ENCODE measurements at places on chromosomes 2 and 18. TPM values are rescaled to one million over a fixed set of nuclear protein-coding genes. Genes with fewer than 3 reads are reported as not detected.

GRCh38 chr2:63820969-63821368 is 20.7 kb upstream of the UGP2 start:
- H3K27me3 ChIP-seq = peaks cover 8% of the 10 kb centered on the region
- H3K4me3 ChIP-seq = no peak overlapping the region
- H3K27ac ChIP-seq = no peak overlapping the region
- H3K36me3 ChIP-seq = no peaks in the 10 kb centered on the region
- no peak for DNase-seq

GRCh38 chr2:31778153-31778552 is 197.4 kb upstream of the SRD5A2 start:
- peaks cover 24% of the 10 kb centered on the region for H3K27me3 ChIP-seq
- H3K4me1 ChIP-seq = no peaks in the 10 kb centered on the region
- no peak for DNase-seq
- H3K4me3 ChIP-seq = no peak overlapping the region
- no peaks in the 10 kb centered on the region for H3K36me3 ChIP-seq

GRCh38 chr2:63596401-63596883 is 7.7 kb downstream of the MDH1 start:
- no peak overlapping the region for H3K27ac ChIP-seq
- no peaks in the 10 kb centered on the region for H3K27me3 ChIP-seq
- H3K4me1 ChIP-seq = peaks cover 8% of the 10 kb centered on the region

- H3K4me3 ChIP-seq = no peak overlapping the region
- no peaks in the 10 kb centered on the region for H3K27me3 ChIP-seq
- peaks cover 4% of the 10 kb centered on the region for H3K4me1 ChIP-seq
- no peak overlapping the region for H3K27ac ChIP-seq
These were observed 27.1 kb upstream of the FZD5 start for GRCh38 chr2:207796585-207797350.

DNA sequence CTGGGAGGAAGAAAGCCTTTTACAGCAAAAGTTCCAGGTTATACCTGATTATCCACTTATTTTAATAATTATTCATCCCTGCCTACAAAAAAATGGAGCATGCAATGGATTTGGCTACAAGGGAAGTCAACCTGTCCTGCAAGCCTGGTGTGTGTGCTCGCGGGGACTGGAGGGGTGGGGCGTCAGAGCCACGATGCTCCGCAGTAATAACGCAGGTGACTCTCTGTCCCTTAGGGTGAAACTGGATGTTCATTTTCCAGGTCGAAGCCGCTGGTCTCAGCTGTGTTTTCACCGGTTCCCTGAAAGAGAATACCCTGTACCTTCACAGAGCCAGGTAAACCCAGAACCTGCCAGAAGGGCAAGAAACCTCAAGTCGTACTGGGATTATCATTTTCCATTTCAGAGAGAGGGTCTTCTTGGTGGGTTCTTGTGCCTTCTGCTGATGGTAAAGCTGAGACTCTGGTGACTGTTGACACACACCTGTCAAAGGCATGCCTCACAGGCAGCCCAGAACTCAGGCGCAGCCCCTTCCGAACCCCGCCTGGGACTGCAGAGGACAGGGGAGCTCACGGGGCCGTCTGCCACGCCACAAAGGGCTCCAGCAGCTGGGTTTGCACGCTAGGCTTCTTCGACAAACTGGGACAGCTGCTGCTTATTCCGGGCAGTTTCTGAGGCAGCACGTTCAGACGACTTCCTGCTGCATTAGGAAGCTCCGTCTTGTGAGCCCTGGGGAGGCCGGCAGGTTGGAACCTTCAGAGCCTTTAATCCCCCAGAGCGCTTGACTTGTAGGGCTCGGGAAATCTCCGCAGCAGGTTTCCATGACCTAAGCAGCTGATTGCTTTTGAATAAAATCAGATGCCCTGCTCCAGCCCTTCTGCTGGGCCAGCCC is 58.6 kb downstream of the KCNG2 start:
- no peak overlapping the region for H3K27ac ChIP-seq
- DNase-seq = peak; percentile 24
- H3K4me1 ChIP-seq = no peaks in the 10 kb centered on the region
- H3K4me3 ChIP-seq = no peak overlapping the region

- no peak overlapping the region for H3K27ac ChIP-seq
- DNase-seq = no peak
- H3K27me3 ChIP-seq = no peaks in the 10 kb centered on the region
These were observed 12.2 kb downstream of the DGUOK start for GRCh38 chr2:73938718-73939352.

Gene COA5
- total RNA-seq = 18.8 TPM

- no peaks in the 10 kb centered on the region for H3K36me3 ChIP-seq
- H3K27ac ChIP-seq = no peak overlapping the region
- H3K4me1 ChIP-seq = no peaks in the 10 kb centered on the region
- no peak overlapping the region for H3K4me3 ChIP-seq
- no peaks in the 10 kb centered on the region for H3K27me3 ChIP-seq
- no peak for DNase-seq
These were observed 122.9 kb upstream of the ST6GAL2 start for GRCh38 chr2:107008843-107009242.

DNA sequence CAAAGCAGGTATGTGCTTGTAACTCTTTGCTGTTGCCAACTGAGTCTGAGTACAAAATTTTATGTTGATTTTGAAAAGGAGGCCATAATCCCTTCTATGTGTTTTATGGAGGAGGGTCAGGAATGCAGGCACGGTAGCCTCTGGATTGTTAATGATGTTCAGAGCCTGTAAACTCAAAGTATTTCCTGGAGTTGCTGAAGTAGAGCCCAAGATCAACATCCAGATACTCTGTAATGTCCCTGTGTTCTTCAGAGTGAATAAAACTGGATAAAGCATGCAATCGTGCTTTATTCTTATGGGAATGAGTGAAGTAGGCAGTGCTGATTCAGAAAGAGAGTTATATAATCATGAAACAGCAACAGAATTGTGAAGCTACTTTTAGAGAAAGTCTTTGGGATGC is 61.8 kb upstream of the CHRNA1 start:
- H3K27me3 ChIP-seq = no peaks in the 10 kb centered on the region
- H3K4me3 ChIP-seq = no peak overlapping the region
- no peak overlapping the region for H3K27ac ChIP-seq
- no peaks in the 10 kb centered on the region for H3K4me1 ChIP-seq
- no peak for DNase-seq

DNA sequence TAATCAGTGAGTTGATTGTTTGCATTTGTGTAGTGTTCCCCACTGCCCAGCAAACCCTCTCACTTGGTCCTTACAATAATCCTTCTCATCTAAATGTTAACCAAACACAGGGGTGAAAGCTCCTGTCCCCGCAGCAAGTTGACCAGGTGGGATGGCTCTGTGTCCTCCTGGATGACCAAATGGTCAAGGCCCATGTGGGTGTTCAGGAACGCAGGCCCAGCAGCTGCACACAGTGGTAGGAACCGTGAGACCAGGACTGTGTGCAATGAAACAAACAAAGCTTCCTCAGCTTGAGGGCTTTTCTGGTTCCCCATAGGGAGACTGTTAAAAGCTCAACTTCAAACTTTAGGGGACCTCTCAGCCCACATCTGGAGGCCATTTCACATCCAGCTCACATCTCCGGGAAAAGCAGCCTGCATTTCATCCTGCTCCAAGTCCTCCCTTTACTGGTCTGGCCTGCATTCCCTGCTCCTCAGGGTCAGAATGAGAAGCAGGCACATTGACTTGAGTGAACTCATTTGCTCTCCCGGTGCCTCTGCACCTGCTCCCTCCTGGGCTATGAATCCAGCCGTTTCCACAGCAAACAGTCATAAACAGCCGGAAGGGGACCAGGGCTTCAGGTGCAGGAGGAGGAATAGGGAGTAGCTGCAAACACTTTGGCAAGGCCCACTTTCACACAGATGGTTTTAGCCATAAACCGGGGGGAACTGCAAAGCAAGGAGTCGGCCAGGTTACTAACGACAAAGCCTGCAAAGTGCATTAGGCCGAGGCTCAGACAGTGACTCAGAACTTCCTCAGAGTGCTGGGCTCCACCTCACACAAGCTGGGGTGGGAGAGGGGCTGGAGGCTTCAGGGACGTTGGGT is 144.7 kb downstream of the CAPN13 start:
- no peak overlapping the region for H3K27ac ChIP-seq
- no peaks in the 10 kb centered on the region for H3K4me1 ChIP-seq
- no peaks in the 10 kb centered on the region for H3K36me3 ChIP-seq

Measured in activated CD8-positive, alpha-beta T cell treated with anti-CD3 and anti-CD28 coated beads, Interleukin-2, amount 10 ng/mL, durations not matched to agents 7 days and 5 days (primary cell).